ENCODE measurements at places on chromosomes 2 and 18. TPM values are rescaled to one million over a fixed set of nuclear protein-coding genes. Genes with fewer than 3 reads are reported as not detected.

- DNase-seq: peak; percentile 42
Observed at GRCh38 chr2:67322353-67323001, 74.7 kb upstream of the ETAA1 start.

DNA sequence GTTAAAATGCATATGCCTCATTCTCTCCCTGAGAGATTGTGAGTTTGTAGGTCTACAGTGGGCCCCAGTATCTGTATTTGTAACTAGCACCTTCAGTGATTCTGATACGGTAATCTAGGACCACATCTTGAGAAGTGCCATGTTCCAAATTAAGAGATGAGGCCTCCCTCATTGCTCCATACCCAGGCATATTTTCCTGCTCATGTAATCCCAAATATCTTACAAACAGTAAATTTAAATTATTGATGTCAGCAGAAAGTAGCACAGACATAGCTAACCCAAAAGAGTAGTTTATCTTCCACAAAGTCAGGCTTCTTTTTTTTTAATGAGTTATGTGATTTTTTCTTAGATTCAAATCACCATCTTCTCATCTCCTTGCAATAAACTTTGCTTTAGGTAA lies 263.8 kb downstream of the SETBP1 start:
- DNase-seq: no peak

DNA sequence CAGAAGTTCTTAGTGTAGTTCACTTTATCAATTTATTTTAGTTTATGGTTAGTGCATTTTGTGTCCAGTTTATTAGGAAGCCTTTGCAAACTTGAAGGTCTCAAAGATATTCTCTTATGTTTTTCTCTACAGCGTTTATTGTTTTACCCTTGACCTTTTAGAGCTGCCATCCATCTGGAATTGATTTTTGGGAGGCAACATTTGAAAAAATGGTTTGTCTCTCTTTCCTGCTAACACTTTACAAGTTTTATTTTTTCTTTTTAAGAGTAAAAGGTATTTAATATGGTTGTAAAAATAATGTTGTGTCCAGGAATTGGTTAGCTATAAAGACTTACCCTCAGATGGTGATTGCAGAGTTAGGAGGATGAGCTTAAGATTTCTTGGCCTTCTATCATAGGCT lies 14.0 kb downstream of the GORASP2 start:
- DNase-seq: no peak

DNA sequence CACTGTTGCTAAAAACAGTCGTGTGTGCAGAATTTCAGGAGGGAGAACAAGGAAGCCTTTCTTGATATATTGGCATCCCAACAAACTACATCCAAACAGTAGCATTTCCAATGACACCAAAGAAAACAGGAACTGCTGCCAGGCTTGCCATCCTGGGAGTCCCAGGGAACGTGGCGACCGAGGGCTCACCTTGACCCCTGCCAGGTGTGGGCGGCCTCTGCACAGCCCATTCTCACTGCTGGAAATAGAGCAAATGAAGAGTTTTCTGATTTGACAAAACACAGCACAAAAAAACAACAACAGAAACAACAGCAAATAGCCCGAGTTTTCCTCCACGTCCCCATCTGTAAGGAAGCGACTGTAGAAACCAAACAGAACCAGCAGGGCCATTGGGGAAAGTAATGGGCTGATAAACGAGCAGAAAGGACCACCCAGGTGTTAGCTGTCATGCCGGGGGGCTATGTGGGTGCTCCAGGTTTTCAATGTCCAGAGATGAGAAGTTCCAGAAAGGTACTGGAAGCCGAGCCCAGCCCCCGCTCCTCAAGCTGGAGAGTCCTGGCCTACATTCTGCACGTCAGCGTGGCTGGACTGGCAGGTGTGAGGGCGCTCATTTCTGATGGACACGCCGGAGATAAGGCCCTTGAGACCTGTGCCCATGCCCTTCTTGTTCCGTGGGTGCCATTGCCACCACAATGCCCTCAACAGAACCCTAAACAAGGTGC lies 80.8 kb downstream of the TWIST2 start:
- no peak for DNase-seq

The SNTG2 gene
- polyA plus RNA-seq: 0.06 TPM

The ZBTB7C gene
- polyA plus RNA-seq: not detected

Measured in AG04450 (cell line).